ENCODE measurements at places on chromosomes 2 and 18. TPM values are rescaled to one million over a fixed set of nuclear protein-coding genes. Genes with fewer than 3 reads are reported as not detected.

Gene LYPD1
- 1.2 TPM for polyA plus RNA-seq

Gene SLC23A3
- 0.80 TPM for polyA plus RNA-seq

Gene TMEM163
- 46.9 TPM for polyA plus RNA-seq

Gene LIMS4
- 0.98 TPM for polyA plus RNA-seq

Gene MFSD2B
- 0.18 TPM for polyA plus RNA-seq

Gene FIGN
- polyA plus RNA-seq: 0.71 TPM

Gene COLEC12
- 10.3 TPM for polyA plus RNA-seq

Gene CREG2
- 0.06 TPM for polyA plus RNA-seq

Gene MTLN
- 139 TPM for polyA plus RNA-seq

Gene PRSS56
- polyA plus RNA-seq: not detected

Gene NEMP2
- polyA plus RNA-seq: 1.8 TPM

Gene SLC14A1
- polyA plus RNA-seq: 0.31 TPM

Gene REG3A
- not detected for polyA plus RNA-seq

Gene IL37
- polyA plus RNA-seq: not detected

Gene ACOXL
- 4.4 TPM for polyA plus RNA-seq

Gene GPR35
- 10.3 TPM for polyA plus RNA-seq

Gene DHRS9
- 17.2 TPM for polyA plus RNA-seq

Gene DIS3L2
- 21.3 TPM for polyA plus RNA-seq

Gene GKN1
- 0.15 TPM for polyA plus RNA-seq

Gene RMC1
- 30.6 TPM for polyA plus RNA-seq

Gene DSG1
- polyA plus RNA-seq: not detected

Gene TCF23
- polyA plus RNA-seq: 0.04 TPM

Gene TTR
- polyA plus RNA-seq: 0.13 TPM

Gene ALK
- 0.10 TPM for polyA plus RNA-seq

Gene SLC9A4
- polyA plus RNA-seq: 0.09 TPM

Gene SAG
- 0.22 TPM for polyA plus RNA-seq

Gene CAPN14
- polyA plus RNA-seq: 0.03 TPM

Gene RBM44
- 0.26 TPM for polyA plus RNA-seq

Gene SPP2
- polyA plus RNA-seq: not detected
